Caco-2 (cell line): ENCODE measurements at places on chromosomes 3 and 15.

DNA sequence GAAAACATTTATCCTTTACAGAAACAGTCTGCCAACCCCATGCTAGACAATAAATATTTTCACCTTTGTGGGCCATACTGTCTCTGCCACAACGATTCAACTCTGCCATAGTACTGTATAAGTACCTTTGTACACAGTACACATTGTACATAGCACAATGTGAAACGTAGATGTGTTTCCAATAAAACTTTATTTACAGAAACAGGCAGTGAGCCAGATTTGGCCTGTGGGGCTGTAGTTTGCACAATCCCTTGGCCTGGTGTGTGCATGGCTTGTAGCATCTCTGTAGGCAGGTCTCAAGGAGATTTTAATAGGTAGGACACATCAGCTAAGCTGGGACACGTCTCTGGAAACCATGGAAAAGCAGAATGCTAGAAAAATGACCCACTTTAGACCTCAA lies 74.3 kb downstream of the TFG start:
- DNase-seq: no peak

DNA sequence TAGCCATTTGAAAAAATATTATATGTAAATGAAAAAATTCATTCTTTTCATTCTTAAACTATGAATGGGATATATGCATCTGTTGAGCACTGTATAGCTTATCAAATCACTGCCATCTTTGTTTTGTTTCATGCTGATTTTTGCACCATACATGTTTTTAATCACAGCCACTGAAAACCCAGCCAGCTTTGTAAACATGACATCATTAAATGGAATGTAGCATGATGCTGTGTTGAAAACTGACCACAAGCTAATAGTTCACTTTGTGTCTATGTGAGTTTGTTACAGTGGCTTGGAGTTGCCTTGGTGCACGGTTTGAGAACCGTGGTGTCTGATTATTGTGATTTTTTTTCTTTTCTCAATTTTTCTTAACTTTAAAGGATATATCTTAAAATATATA lies 75.7 kb downstream of the GMPS start:
- DNase-seq: no peak

GRCh38 chr15:59618406-59618805 lies 6.8 kb downstream of the GCNT3 start:
- DNase-seq: no peak

DNA sequence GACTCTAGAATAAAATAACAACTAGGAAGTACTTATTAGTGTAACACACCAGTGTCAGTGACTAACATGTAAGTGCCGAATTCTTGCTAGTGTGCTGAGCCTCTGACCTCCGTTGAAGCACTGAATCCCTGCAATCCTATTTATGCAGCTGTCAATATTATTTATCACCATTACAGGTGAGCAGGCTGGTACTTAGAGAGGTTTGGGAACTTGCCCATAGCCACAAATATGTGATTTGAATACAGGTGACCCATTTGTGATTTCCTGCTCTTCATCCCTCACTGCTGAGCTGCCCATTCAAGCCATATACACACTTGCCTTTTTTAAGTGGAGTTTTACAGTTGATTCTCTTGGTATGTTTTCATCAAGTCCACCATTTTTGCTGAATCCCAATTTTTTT lies 12.2 kb downstream of the EIF4E3 start:
- no peak for DNase-seq

GRCh38 chr15:74961616-74962015 lies 5.0 kb upstream of the RPP25 start:
- no peak for DNase-seq

- no peak for DNase-seq
Measured at GRCh38 chr3:42071904-42072812, 19.0 kb upstream of the TRAK1 start.

DNA sequence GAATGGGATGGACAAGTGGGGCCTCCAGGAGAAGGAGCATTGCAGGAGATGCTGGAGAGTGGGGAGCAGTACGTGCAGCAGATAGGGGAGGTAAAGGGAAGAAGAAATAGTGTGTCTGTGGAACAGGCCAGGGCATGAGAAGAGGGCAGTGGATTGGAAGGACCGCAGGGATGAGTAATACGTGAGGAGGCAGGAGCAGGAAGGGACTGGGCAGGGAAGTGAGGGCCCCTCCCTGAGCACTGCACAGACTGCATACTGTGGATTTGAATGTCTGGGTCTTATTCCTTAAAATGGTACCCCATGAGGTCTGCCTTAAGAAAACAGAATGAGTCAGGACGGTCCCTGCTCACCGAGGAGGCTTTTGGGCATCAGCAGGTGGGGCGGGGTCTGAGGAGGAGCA lies 210.0 kb upstream of the NDN start:
- no peak for DNase-seq

GRCh38 chr3:18127859-18128681 lies 297.1 kb downstream of the SATB1 start:
- no peak for DNase-seq

GRCh38 chr3:136882571-136882970 lies 20.6 kb downstream of the NCK1 start:
- no peak for DNase-seq
